ENCODE measurements at places on chromosomes 2 and 18.

- no peak for DNase-seq
These were observed 90.9 kb downstream of the ACAA2 start for GRCh38 chr18:49722477-49722876.

DNA sequence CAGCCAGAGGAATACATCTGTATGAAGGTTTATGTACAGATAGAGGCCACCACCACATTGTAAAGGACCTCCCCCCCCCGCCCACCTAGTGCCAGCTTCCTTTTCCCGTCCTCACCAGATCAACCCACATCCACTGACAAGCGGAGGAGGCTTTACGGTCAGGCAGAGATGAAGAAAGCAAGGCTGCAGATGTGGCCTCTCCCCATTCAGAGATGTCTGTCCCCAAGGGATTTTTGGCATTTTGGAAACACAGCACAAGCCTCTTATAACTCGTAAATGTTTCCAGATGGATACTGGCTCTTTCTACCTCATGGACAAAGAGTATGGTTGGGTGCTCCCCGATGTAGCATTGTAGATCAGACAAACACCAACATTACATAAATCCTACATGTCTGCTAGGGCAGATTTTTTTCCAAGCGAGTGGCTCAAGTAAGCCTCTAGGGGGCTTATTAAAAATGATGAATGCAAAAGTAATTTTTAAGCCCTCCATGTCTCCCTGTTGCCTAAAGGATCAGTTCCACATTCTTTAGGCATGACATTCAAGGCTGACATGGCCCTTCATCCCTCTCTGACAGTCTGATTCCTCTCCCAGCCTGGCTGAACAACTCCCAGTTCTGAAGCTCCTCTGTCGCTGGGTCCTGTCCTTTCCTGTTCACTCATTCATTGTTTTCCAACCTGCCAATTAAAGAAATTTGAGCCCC, 11.7 kb downstream of the VIT start:
- no peak for DNase-seq

- peak; percentile 91 for DNase-seq
These were observed 36.1 kb upstream of the GPD2 start for GRCh38 chr2:156399950-156400705.

- no peak for DNase-seq
These were observed 347.0 kb downstream of the CYRIA start for GRCh38 chr2:16318474-16319195.

GRCh38 chr2:136030406-136030805, 45.0 kb upstream of the DARS1 start:
- DNase-seq = no peak

DNA sequence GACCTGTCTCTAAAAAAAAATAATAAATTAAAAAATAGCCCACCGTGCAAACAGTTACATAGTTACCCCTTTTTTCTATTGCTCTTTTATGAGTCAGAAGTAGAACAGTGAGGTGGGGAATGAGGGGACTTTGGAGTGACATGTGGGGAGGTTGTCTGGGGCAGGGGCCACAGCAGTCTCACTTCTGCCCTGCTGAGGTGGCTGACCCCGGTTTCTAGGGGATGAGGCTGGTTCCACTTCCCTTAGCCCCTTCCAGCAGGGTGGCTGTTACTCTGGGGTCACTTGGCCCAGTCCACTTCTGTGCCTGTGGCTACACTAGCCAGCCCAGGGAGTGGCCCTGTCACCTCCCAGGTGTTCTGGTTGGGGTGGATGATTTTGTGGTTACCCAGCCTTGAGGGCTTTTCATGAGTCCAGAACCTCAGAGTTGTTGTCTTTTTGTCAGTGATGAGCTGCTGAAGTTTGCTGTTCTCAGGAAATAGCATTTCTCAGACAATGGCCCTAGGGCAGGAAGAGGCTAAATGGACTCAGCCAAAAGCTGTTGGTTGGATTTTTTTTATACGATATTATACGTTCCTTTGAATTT, 28.0 kb upstream of the SCLY start:
- no peak for DNase-seq

DNA sequence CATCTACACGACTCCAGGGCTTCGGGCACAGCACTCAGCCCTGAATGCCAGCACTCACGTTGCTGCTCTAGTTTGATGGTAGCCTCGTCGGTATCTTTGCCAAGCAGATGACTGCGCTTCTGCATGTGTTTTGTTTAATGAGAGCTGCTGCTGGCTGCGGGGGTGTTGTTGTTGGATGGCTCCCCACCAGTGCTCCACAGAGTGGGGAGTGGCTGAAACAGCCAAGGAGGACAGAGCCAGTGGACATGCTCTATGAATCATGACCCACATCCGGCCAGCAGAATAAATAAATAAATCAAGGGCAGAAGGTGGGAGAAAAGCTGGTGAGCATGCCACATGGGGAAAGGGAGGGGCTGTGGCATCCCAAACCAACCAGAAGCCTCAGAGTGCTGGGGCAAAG, 131.2 kb upstream of the SOX11 start:
- DNase-seq = no peak

- DNase-seq = no peak
These were observed 52.7 kb upstream of the PELI1 start for GRCh38 chr2:64196963-64197362.
